ENCODE measurements at places on chromosomes 6 and 20.

GRCh38 chr6:38114976-38115625 lies 295.6 kb downstream of the ZFAND3 start:
- no peak for DNase-seq

- no peak for DNase-seq
These were observed 10.2 kb upstream of the DNAJC5 start for GRCh38 chr20:63884506-63885263.

DNA sequence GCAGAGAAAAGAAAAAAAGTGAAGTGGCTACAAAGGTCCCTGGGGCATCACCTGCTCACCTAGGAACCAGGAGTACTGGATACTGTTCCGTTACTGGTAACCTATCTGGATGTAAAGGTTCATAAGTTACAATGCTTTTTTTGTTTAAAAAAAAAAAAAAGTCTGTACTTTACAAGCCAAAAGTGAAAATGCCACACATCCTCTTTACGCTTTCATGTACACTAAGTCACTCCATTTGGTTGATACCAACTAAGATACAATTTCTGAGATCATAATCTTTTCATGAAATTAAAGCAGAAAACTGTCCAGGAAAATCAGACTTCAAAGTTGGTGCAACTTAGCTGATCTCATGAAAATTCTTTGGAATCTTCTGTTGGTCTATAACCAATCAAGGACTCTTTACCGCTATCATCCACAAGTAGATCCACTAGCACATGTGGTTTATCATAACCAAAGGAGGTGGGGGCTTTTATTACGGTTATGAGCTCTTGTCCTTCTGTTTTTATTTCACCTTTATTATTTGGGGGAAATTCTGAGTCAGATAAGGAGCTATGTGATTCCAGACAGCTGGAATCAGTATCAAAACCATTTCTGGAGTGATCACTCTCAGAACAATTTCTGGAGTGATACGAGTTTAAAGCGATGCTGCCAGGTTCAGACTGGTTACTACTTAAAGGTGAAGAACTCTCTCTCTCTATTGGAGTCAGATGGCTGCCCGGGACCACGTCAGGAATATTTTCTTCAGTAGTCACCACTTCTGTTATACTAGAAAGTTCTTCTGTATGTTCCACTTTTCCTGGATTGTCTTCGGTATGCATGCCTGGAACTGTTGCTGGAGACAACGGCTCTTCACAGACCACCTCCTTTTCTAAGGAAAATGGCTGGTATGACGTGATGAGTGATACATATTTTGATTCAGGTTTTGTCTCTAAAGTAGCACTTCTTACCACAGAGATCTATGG lies 21.2 kb downstream of the IFNGR1 start:
- DNase-seq = no peak

- DNase-seq = no peak
These were observed 399.2 kb upstream of the JAG1 start for GRCh38 chr20:11072982-11073381.

- no peak for DNase-seq
These were observed 103.1 kb upstream of the ESR1 start for GRCh38 chr6:151704383-151704782.

DNA sequence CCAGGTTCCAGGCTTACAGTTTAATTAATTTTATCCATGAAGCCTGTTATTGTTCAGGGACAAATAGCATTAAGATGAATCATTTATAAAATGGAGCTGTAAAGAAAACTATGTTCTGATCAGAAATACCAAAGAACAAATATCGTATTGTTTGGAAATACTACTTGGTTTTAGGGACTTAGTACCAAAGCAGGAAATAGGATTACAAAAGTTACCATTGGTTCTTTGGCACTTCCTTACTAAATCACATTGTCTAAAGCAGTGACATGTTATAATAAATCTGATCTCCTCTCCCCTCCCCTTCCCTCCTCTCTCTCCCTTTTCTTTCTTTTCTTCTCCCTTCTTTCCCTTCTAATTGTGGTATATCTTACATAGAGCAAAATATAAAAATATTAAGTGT lies 29.6 kb downstream of the CRYBG1 start:
- no peak for DNase-seq

All from nucleus accumbens (tissue), 56 donors.